Mesendoderm (in vitro differentiated cells): ENCODE measurements at places on chromosomes 13 and 19.

DNA sequence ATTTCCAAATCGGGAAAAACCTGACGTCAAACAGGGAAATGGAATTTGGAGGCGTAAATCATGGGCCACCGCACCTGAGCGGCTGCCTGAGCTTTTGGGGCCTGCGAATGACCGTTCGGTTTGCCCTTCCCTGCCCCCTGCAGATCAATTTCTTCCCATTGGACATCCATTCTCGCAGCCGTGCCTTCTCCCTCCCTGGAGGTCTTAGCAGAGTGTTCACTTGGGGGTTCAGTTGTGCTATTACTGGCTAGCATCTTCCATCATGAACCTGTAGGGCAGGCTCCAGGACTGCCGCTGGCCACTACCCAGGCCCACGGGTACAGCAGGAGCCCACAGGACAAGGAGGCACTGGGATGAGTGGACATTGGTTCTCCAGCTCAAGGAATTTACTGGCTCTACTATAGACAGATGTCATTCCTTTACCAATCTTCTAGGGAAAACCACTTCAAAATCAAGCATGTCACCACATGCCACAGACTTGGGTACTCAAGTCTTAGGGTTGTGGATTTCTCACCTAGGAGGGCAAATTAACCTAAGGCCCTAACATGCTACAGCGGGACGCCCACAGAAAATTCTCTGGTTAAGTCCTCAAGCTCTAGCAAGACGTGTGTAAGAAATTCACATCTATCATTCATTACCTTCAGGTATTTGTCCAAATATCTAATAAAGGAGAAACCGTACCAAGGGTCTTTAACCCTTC is 75.5 kb downstream of the COL4A1 start:
- H3K4me3 ChIP-seq = no peak overlapping the region
- no peaks in the 10 kb centered on the region for H3K36me3 ChIP-seq
- no peak overlapping the region for H3K27ac ChIP-seq
- H3K27me3 ChIP-seq = no peaks in the 10 kb centered on the region
- DNase-seq = no peak

GRCh38 chr19:55276720-55277430 is 3.0 kb downstream of the HSPBP1 start:
- H3K4me1 ChIP-seq = peaks cover 2% of the 10 kb centered on the region
- no peak overlapping the region for H3K4me3 ChIP-seq
- no peaks in the 10 kb centered on the region for H3K36me3 ChIP-seq
- no peak for DNase-seq
- H3K27me3 ChIP-seq = no peaks in the 10 kb centered on the region

DNA sequence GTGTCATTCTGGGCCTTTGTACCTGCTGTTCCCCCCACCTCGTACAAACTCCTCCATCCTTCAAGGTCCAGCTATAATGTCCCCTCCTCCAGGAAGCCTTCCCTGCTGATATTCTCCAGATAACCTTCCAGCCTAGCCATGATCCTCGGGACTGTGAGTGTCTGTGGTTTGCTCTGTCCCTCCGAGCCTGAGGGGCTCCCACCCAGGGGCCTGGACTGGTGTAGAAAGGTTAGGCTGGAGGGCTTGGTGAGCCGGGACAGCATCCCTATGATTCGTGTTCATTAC is 2.9 kb upstream of the COMP start:
- DNase-seq = no peak
- H3K4me3 ChIP-seq = no peak overlapping the region
- H3K36me3 ChIP-seq = no peaks in the 10 kb centered on the region

GRCh38 chr13:46295491-46296114 is 83.9 kb downstream of the LRRC63 start:
- H3K27ac ChIP-seq = no peak overlapping the region
- H3K4me3 ChIP-seq = no peak overlapping the region
- no peaks in the 10 kb centered on the region for H3K36me3 ChIP-seq
- H3K4me1 ChIP-seq = peaks cover 2% of the 10 kb centered on the region
- no peak for DNase-seq

DNA sequence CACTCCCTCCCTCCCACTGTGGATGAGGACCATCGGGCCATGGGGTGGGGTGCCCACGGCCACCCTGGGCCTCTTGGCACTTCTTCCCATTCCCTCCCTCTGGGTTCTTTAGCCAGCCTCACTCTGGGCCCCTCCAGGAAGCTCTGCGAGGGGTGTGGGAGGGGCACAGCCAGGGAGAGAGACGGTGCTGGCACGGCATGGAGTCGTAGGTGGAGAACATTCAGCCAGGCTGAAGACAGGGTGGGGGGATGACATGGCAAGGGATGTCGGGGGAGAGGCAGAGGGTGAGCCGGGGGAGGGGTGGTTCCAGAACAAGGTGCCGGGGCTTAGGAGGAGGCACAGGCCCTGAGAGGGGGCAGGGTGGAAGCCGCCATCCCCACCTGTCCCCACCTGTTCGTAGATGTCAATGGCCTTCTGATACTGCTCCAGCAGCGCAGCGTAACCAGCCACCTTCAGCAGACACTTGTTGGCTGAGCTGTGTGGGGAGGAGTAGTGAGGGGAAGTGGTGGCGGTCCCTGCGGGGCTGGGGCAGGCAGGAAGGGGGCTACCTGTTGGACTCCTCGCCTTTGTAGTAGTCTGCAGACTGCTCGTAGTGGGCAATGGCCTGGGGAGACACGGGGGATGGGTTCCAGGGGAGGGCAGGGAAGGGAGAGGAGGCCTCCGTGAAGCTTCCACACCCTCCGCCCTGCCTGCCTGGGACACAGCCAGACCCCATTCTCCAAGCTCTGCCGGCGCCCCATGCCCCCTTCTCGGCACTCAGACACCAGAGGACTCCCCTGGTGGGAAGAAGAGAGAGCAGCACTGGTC is 8.8 kb upstream of the KPTN start:
- peaks cover 3% of the 10 kb centered on the region for H3K36me3 ChIP-seq
- no peak for DNase-seq
- no peak overlapping the region for H3K27ac ChIP-seq
- H3K4me1 ChIP-seq = no peaks in the 10 kb centered on the region
- H3K4me3 ChIP-seq = no peak overlapping the region
- no peaks in the 10 kb centered on the region for H3K27me3 ChIP-seq

- H3K27ac ChIP-seq = no peak overlapping the region
- H3K27me3 ChIP-seq = no peaks in the 10 kb centered on the region
- no peaks in the 10 kb centered on the region for H3K4me1 ChIP-seq
- no peak for DNase-seq
These were observed 13.0 kb upstream of the FPR3 start for GRCh38 chr19:51781999-51782398.

GRCh38 chr19:4932711-4933110 is 23.4 kb downstream of the UHRF1 start:
- no peak overlapping the region for H3K27ac ChIP-seq
- peaks cover 8% of the 10 kb centered on the region for H3K36me3 ChIP-seq
- no peaks in the 10 kb centered on the region for H3K4me1 ChIP-seq
- H3K4me3 ChIP-seq = no peak overlapping the region
- H3K27me3 ChIP-seq = no peaks in the 10 kb centered on the region

DNA sequence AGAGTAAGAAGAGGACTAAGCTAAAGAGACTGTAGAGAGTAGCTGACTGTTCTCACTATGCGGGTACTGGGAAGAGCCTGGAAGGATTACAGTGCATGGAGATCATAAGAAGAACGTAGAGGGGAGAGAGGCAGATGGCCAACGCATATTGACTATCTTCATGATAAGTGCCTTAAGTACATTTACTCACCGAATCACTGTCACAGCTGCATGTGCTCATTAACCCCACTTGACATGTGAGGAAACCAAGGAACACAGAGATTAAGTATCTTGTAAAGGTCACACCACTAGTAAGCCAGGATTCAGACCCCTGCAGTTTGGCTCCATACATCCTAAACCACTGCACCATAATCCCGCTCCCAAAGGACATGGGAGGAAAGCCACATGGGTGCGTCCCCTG is 34.1 kb downstream of the SMAD9 start:
- no peaks in the 10 kb centered on the region for H3K27me3 ChIP-seq
- no peaks in the 10 kb centered on the region for H3K36me3 ChIP-seq
- DNase-seq = peak; percentile 86

DNA sequence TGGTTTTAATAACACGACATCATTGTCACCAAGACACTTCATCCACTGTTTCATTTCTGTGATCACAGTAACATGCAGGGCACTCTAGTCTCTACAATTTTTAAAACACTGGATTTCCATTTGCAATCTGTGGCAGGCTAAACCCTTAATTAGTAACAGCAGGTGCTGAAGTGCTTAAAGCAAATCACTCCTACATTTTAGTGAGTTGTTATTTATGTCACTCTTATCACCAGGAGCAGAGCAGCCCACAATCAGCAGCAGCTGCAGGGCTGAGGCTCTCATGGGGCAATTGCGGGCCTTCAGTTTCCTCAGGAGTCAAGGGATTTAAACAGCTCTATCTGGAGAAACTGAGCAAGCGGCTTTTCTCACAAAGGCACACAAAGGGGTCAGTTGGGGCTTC is 1.6 kb downstream of the SOHLH2 start:
- H3K4me1 ChIP-seq = no peaks in the 10 kb centered on the region
- H3K4me3 ChIP-seq = no peak overlapping the region
- H3K27me3 ChIP-seq = no peaks in the 10 kb centered on the region
- H3K36me3 ChIP-seq = no peaks in the 10 kb centered on the region

- H3K4me1 ChIP-seq = no peaks in the 10 kb centered on the region
- no peak overlapping the region for H3K4me3 ChIP-seq
- peaks cover 2% of the 10 kb centered on the region for H3K36me3 ChIP-seq
- H3K27me3 ChIP-seq = no peaks in the 10 kb centered on the region
- DNase-seq = no peak
These were observed 13.2 kb upstream of the KPTN start for GRCh38 chr19:47497050-47497766.

- no peak for DNase-seq
- H3K4me1 ChIP-seq = no peaks in the 10 kb centered on the region
- no peaks in the 10 kb centered on the region for H3K36me3 ChIP-seq
- no peak overlapping the region for H3K4me3 ChIP-seq
- H3K27ac ChIP-seq = no peak overlapping the region
These were observed 96.3 kb upstream of the TNFSF11 start for GRCh38 chr13:42477596-42478190.

GRCh38 chr13:21546372-21546771 is 57.6 kb downstream of the MICU2 start:
- H3K4me3 ChIP-seq = no peak overlapping the region
- H3K27me3 ChIP-seq = no peaks in the 10 kb centered on the region
- DNase-seq = no peak
- H3K27ac ChIP-seq = no peak overlapping the region
- H3K4me1 ChIP-seq = no peaks in the 10 kb centered on the region

DNA sequence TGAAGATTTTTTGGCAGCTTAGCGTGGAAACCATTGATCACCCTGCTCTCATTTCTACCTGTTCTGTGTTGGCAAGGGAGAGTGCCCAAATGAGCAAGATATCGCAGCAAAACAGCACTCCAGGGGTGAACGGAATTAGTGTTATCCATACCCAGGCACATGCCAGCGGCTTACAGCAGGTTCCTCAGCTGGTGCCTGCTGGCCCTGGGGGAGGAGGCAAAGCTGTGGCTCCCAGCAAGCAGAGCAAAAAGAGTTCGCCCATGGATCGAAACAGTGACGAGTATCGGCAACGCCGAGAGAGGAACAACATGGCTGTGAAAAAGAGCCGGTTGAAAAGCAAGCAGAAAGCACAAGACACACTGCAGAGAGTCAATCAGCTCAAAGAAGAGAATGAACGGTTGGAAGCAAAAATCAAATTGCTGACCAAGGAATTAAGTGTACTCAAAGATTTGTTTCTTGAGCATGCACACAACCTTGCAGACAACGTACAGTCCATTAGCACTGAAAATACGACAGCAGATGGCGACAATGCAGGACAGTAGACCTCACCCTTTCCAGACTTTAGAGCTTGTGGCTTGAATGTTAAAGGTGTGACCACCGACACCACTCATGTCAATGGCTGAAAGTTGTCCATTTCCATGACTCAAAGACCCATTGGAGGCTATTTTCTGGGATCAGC is 5.8 kb downstream of the CEBPG start:
- no peak overlapping the region for H3K27ac ChIP-seq
- DNase-seq = no peak
- no peaks in the 10 kb centered on the region for H3K27me3 ChIP-seq
- peaks cover 5% of the 10 kb centered on the region for H3K4me1 ChIP-seq
- no peaks in the 10 kb centered on the region for H3K36me3 ChIP-seq

DNA sequence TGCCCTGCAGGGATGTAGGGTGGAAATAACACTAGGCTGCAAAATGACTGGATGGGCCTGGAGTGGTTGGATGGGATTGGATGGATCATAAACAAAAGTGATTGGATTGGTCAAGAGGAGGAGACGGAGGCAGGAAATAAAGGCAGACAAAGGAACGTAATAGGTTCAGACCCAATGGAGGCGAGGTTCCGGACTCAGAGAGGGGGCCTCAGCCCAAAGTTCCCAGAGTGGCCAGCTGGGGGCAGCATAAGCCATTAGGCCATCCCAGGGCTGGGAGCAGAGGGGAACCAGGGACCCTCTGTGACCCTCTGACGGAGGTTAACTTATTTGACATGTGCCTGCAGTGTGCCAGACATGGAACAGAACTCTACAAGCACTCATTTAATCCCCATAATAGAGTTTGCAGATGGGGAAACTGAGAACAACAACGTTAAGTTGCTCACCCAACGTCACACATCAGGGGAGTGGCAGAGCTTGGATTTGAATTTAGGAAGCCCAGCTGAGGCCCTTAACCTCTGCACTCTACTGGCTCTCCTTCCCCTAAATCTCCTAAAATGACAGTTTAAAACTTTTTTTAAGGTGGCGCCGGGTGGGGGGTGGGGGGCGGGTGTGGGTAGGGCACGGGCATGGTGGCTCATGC is 15.3 kb upstream of the MAP1S start:
- no peaks in the 10 kb centered on the region for H3K36me3 ChIP-seq
- H3K4me1 ChIP-seq = no peaks in the 10 kb centered on the region
- H3K27ac ChIP-seq = no peak overlapping the region

DNA sequence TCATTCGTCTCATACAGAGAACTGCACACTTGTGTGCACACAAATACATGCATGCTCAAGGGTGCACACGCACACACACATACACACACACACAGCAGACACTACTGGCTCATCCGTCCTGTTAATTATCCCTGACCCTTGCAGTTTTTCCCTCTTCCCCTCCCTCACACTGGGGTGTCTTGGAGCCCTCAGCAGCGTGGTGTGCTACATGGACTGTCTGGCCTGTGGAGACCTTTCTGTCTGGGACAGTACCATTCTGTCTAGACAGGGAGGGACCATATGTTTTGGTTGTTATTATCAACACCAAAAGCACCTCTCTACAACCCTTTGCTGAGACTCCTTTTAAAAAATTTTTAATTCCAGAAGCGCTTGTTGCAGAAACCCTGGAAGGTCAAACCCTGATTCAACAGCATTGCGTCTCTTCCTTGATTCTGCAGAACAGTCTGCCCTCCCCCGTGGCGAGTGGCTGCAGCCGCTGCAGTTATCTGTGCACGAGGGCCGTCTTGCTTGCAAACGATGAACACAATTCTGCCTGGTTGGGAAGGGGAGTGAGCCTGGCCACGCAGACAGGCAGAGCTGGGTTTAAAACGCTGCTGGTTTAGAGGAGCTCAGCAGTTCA is 374.0 kb downstream of the IRS2 start:
- no peak overlapping the region for H3K4me3 ChIP-seq
- no peak overlapping the region for H3K27ac ChIP-seq
- DNase-seq = peak; percentile 38
- H3K4me1 ChIP-seq = no peaks in the 10 kb centered on the region
